Epithelial cell of proximal tubule (primary cell): ENCODE measurements at places on chromosomes 2 and 18.

DNA sequence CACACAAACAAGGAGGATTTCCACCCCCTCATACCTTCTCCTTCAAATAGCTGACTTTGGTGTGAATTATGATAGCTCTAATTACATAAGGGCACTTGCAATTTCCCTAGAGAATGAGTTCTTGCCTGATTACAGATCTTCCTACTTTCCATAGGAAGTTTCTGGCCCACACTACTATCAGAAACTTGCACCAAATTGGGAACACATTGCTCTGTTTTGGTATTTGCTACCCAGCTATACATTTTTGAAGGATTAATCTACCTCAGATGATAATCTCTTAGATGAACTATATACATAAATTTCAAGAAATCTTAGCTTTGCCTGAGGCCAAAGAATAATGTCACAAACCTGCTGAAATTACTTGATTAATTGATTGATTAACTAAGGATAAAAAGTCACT lies 4.9 kb downstream of the DCC start:
- DNase-seq = no peak

DNA sequence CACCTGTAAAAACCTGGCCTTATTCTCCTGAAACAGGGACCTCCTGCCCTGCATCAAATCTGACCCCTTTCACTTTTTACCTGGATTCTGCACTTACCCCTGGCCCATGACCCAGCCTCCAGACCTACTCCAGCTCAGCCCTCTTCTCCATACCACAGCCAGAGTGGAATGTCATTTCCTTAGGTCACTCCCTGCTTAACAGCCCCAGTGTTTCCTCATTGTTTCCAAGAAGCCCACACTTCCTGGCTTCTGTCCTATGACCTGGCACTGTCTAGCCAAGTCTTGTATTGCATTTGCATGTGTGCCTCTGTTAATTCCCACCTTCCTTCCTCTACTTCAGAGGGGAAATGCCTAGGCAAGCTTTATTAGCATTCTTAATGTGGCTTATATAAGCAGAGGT lies 51.4 kb upstream of the TRIB2 start:
- DNase-seq = no peak

- DNase-seq = no peak
These were observed 24.8 kb downstream of the SH3BP4 start for GRCh38 chr2:234976479-234977227.

DNA sequence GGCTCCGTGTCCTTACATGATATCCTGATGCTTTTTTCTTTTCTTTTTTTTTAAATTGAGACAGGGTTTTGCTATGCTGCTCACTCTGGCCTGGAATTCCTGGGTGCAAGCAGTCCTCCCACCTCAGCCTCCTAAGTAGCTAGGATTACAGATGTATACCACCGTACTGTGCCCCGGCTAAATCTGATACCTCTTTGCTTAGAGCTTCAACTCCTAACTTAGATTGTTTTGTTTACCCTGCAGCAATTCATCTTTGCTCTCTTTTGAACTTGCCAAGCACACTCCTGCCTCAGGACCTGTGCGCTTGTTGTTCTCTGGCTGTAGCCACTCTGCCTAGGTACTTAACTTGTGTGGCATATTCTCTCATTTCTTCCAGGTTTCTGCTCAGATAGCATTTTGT lies 24.5 kb downstream of the RAB10 start:
- no peak for DNase-seq

DNA sequence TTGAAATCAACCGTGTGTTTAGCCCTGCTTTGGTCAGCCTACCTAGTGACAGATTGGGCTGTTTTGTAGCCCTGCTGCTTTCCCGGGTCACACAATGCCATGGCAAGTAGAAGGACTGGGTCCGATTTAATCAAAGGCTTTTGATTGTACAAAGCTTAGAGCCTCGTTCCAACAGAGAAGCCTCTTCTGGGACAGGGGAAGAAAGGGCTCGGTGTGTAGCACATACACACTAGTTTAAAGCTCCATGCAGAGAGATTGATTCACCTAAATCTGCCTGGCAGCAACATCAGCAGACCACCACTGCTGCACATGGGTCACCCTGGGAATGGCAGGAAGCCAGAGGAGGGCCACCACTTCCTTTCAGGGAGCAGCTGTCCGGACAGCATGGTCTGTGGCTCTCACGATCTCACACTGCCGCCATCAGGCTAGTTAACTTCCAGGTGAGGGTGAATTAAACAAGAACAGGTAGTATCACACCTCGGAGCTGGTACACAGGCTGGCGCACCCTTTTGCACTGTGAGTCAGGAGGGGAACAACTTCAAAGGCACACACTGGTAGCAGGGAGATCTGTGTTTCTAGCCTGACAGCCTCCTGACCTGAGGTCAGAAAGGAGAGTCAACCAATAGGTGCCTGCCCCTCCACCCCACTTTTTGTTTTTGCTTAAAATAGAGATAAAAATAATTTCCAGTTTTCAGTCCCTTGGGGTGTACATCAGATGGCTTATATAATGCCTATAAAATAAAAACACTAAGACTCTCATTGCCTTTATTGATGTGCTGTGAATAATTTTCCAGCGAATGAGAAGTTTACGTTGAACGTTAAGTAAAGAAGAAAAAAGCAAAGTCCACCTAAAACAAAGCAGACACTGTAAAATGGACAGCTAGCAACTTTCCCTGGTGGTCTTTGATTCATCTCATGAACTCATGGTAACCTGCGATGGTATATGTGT lies 108.5 kb downstream of the CDCA7 start:
- no peak for DNase-seq

DNA sequence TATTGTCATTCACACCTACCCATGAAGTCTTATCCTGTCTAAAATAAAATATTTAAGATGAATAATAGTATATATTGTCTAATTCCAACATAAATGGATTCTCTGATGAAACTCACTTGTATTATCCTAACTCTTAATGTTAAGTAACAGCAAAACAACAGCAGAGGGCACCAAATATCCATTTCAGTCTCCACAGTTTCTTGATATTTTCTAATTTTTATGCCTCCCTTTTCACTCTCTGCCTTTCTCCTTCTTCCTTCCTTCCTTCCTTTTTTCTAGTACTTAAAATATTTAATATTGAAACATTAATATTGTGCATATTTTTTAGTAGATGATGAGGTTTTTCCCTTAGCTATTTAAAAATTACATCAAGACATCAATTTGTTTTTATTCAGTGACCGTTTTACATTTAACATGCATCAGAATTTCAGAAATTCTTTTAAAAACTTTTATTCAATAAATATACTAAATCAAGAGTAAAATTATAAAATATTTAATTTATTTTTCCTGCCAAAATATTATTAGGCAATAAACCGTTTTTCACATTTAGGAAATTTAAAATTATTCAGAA lies 97.6 kb downstream of the WDR7 start:
- peak; percentile 2 for DNase-seq

- DNase-seq = peak; percentile 23
These were observed 540.6 kb downstream of the STK39 start for GRCh38 chr2:167706800-167707199.
